ENCODE measurements at places on chromosomes 12 and 14. TPM values are rescaled to one million over a fixed set of nuclear protein-coding genes. Genes with fewer than 3 reads are reported as not detected.

- DNase-seq: no peak
Measured at GRCh38 chr12:52349196-52349595, 18.1 kb downstream of the KRT85 start.

GRCh38 chr12:52794479-52795331 is 1.2 kb downstream of the KRT3 start:
- no peak for DNase-seq

Gene CISTR
- total RNA-seq: not detected

DNA sequence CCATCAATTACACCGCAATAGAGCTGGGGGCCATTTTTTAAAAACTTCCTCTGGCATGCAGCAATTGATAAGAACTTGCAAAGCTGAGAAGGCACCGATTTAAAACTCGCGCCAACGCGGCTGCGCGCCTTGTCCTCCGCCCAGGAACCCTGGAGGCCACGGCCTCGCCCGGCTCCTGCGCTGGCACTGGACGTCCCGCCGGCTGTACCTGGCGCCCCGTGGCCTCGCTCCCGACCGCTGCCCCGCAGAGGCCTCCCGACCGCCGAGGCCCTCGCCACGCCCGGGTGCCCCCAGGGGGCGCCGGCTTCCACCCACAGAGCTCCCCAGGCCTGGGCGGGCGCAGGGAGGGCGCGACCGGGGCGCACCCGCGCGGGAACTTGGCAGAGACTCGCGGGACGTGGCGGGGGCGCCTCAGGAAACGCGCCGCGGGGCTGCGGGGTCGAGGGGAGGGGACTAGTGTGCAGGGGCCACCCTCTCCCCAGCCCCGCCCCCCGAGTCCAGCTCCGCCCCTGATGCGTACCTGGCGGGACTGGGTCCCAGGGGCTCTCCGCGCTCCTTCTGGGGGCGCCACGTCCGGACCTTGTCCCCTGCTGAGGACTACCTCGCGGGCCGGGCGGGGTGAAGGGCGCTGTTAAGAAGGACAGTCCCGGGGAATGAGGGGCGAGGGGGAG is 65.7 kb downstream of the TNFAIP2 start:
- no peak for DNase-seq

GRCh38 chr14:76710056-76711010 is 50.9 kb upstream of the VASH1 start:
- no peak for DNase-seq

DNA sequence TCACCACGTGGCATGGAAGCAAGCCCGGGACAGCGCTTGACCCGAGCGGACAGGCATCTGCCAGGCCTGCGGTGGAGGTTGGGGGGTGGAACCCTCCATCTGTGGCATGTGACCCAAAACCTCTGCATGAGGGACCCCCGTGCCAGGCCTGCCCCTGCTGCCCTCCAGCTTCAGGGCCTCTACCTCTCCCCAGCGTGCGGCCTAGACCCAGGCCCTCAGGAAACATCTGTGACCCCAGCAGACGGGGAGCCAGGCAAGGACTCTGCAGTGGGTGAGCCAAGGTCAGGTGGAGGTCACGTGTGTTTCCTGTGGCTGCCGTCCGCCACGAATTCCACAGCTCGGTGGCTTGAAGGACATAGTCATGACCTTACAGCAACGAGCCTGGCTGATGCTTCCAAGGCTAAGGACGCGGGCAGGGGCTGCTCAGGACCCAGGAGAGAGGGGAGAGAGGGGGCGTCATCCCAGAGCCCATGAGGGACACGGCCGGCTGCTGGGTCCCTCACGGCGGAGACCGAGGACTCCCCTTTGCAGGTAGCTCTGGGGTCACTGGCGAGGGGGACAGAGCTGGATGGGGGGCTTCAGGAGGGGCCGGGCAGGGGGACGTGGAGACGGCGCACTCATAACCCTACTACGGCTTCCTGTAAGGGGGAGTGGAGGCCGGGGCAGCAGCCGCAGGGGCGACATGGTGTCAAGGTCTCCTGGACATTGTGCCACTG is 91.5 kb downstream of the GALNT9 start:
- DNase-seq: no peak

Data from glomerular endothelial cell (primary cell).